ENCODE measurements at places on chromosomes 3 and 15. TPM values are rescaled to one million over a fixed set of nuclear protein-coding genes. Genes with fewer than 3 reads are reported as not detected.

- DNase-seq, result no peak
These were observed 21.5 kb downstream of the GABRR3 start for GRCh38 chr3:98013411-98014267.

DNA sequence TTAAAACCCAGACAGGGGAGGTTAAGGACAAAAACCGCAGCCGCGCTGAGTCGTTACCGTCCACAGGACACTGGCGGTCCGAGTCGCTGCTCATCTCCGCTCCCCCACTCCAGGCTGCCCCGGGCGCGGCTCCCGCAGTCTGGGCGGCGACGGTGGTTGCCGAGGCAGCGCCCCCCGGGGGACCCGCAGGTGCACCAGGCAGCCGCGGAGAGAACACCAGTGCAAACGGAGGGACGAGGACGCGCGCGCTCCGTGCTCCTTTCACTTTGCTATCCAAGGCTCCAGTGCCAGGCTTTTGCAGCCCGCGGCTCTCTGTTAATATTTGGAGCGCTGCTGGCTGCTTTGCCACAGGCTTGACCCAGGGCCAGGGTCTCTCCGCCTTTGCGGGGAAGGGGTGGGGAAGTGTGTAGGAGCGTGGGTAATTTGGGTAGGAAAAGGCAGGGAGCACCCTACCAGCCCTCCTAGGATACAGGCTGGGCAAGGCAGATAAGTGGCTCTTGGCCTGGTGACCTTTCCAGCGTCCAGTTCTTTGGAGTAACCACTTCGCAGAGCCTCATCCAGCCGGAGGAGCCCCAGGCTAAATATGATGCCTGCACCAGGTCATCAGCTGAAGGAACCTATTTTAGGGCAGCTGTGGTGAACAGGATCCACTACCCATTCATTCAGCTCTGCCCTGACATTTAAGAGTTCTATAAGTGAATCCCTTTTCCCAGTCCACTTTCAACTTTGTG, at the start of gene GADL1:
Gene GADL1, minus strand, starts transcription at position 141 of the 731 bp plus-strand sequence. Its CDS starts 47 bp downstream, at position 94.
- DNase-seq, result peak; percentile 33

GRCh38 chr3:43063114-43063513, 42.8 kb downstream of the POMGNT2 start:
- DNase-seq, result no peak

DNA sequence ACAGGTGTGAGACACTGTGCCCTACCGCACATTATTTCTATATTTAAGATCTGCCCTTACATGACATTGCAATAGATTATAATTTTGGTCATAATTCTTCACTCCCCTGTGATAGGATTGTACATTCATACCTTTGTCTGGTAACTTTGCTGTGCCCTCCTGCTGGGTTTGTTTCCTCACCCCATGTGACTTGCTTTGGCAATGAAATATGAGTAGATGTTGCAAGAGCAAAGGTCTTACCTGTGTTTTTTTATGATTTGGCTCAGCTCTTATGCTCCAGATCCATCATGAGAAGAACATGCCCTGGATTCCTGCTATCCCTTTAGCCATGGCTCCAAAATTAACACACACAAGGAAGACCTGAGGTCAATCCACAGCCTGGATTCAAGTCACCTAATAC, 137.7 kb upstream of the EOMES start:
- DNase-seq, result no peak

DNA sequence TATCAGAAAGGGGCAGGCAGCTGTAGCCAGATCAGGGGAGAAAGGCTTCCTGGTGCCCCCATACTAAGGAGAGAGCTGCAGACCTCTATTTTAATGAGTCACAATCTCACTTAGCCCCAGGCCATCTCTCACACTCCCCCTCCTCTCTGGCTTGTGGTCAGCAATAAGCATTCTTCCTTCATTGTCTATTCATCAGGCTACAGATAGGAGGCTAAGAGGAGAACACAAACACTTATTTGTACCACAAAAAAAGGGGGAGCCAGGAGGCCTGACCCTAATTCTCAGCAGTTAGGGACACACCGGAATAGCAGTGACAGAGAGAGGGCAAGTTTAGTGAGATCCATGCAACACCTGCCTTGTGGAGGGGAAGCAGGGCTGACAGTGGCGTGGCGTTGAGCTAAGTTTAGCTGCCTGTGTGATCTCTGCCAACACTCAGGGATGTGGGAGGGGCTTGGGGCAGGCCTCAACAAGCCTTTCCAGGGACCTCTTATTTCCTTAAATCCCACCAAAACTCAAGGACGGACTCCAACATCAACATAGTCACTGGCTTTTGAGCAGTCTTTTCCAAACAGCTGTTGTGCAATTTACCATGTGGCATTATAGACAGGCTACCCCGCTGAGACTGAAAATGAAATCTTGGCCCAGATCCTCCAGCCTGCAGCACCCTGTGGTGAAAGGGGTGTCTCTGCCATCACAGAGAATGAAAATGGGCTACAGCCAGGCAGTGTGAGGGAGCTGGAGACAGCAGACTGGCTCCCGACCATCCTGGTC, 191.9 kb upstream of the TSC22D2 start:
- no peak for DNase-seq

GRCh38 chr3:11273891-11274291, 1.7 kb downstream of the ATG7 start:
- DNase-seq, result no peak

GRCh38 chr3:115141033-115141757, 5.9 kb downstream of the ZBTB20 start:
- no peak for DNase-seq

- DNase-seq, result no peak
These were observed 101.7 kb downstream of the MEGF11 start for GRCh38 chr15:66151809-66152208.

DNA sequence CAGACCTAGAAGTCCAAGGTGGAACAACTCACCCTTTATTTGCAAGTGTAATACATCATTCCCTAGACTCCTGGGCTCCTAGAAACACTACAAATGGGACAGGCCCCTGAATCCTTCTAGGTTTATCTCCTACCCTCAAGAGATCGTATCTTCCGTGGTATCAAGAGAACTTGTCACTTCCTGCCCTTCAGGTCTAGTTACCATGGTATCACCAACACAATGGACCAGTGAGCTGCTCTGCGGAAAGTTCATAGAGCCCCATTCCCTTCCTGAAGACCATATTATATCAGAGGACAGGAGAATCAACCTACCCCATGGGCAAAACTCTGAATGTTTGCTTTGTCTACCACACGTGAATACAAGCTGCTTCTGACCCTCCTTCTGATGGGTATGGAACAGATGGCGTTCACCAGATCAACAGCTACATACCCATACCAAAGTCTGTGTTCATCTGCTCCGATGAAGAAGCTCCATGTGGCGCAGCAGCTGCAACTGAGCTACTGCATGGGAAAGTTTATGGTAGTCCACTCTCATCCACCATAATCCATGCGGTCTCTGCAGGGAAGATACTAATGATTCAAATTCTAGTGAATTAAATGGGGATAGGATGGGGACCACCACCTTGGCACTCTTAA, 84.6 kb upstream of the KLF13 start:
- peak; percentile 55 for DNase-seq

GRCh38 chr3:13138833-13139145, 65.6 kb upstream of the IQSEC1 start:
- DNase-seq, result no peak

- DNase-seq, result no peak
These were observed 12.7 kb downstream of the CCNL1 start for GRCh38 chr3:157147099-157147803.

DNA sequence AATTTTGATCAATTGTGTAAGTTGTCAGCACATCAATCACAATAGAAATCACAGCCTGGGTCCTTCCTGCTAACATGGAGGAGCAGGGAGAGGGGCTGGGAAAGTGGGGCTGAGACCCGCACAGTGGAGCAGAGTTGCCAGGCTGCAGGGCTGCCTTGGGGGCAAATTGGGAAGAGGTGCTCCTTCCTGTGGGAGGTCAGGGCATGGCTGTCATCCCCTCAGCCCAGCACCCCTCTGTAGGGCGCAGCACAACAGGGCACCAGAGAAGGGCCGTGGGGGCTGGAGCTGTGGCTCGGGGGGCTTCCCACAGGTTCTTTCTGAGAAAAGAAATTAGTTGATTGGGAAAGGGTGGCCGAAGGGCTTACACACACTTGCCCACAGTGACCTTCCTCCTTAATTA, 126.3 kb downstream of the NSMCE3 start:
- no peak for DNase-seq

DNA sequence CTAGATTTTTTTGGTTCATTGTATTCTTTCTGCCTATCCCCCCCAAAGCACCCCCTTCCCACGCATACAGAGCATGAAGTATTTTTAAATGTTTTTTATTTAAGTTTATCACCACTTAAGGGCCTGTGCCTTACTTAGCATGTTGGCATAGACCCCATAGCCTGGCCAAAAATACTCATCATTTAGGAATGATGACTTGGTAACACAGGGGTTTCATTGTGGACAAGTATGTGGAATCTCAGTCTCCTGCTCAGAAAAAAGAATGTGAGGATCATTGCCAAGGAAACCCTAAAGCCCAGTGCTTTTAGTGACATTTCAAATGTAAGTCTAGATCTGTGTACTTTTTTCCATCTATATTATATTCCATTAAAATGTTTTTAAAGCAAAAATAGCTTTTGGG, 146.3 kb downstream of the ALCAM start:
- DNase-seq, result no peak

PPARG gene
- 2.2 TPM for total RNA-seq

INSYN1 gene
- not detected for total RNA-seq
